ENCODE measurements at places on chromosomes 4 and X.

GRCh38 chrX:118455013-118455412 is 40.6 kb upstream of the DOCK11 start:
- DNase-seq = no peak

DNA sequence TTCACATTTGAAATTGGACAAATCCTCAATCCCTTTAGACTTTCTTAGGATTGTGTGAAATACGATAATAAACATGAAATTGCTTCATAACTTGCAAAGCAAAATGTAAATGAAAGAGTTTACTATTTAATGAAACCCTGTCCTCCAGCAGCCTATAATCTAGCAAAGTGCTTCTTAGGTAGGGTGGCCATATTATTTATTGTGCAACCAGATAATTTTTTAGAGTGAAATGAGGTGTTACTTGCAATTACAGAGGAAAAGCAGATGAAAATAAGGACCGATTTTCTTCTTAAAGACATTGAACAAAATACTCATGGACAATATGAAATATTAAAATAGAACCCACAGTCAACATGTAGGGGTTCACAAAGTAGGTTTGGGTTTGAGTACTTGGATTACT is 116.2 kb upstream of the GALNT7 start:
- no peak for DNase-seq

GRCh38 chr4:140223056-140223810 is 69.2 kb upstream of the MAML3 start:
- DNase-seq = no peak

DNA sequence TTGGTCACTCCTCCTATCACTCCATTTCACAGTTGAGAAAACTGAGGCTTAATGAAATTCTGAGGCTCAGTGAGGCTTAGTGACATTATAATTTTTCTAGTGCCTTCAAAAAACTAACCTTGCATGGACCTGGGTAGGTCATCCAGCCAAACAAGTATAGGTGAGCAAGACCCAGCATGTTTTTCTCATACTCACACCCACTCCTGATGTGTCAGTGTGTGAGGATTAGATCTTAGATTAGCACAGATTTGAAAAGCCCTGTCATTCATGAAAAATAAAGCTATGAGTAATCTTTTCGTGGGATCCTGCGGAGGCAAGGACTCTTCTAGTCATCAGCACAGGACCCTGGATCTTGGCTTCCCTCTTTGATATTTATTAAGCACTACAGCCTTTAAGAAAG is 146.7 kb downstream of the CHIC2 start:
- DNase-seq = no peak

DNA sequence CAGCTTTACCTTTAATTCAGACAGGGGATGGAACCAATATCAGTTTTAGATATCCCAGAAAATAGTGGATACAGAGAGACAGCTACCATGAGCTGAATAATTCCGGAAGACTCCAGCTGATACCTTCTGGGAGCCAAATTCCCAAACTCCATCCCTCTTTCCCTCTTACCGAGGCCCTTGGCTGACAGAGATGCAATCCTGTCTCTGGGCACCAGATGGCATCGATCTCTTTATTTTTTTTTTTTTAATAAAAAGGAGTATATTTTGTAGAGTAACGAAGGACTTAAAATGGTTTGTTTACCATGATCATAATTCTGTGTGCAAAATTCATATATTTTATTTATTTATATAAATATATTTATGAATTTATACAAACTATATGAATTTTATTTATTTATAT is 31.0 kb downstream of the RAB40A start:
- DNase-seq = no peak

- DNase-seq = no peak
Measured at GRCh38 chrX:120356084-120356483, 5.8 kb upstream of the ATP1B4 start.

DNA sequence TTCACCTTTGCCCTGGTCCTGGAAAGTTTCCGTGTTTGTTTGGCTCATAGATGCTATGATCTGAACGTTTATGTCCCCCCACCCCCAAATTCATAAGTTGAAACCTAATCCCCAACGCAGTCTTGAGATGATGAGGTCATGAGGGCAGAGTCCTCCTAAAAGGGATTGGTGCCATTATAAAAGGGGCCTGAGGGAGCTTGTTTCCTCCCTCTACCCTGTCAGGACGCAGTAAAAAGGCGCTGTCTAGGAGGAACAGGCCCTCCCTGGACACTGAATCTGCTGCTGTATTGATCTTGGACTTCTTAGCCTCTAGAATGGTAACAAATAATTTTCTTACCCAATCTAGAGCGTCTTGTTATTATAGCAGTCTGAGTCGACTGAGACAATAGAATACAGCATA is 2190.6 kb upstream of the TENM3 start:
- DNase-seq = no peak

DNA sequence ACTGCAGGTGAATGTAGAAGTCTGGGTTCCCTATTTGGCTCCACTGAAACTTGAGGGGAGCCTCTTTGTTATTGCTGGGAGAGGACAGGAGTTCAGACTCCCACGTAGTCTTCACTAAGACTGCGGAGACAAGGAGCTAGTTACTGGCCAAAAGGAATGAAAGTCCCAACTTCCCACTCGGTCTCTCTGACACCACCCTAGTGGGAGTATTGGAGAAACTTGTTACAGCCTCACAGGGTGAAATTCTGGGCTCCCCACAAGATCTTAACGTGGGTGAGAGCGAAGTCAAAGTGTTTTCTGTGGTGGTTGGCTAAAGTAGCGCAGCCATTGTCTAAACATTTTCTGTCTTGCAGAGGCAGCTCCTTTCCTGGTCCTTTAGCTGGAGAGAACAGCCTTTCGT is 13.5 kb downstream of the MYOZ2 start:
- no peak for DNase-seq

DNA sequence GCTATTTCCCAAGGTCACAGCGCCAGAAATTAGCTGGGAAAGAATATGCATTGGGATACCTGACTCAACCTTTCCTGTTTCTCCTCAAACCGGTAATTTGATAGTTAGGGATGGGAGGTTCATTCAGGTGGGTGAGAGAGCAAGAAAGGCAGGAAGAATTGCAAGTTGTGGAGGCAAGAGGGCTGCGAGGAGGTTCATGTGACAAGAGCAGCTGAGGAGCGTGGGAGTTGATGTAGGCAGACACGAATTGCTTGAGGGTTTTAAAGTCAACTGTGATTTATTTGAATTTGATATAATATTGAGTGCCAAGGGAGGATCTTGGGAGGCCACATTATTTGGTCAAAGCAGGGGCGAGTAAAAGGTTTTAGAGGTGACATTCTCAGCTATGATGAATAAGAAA is 329.0 kb downstream of the STIM2 start:
- no peak for DNase-seq

DNA sequence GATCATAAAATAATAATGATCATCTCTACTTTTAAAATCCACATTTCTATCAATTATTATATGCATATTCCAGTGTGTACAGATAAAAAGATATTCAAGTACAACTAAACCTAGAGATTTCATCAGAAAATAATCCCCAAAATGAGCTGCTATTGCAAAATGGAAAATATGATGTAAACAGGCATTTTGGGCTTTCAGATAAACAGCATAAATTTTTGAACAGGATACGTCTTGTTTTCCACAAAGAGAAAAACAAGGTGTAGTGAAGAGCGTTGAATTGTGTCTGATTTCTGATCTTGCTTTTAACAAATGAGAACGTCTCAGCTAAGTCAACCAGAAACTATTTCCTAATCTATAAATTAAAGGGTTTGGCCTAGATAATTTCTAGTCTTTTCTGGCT is 349.6 kb upstream of the FTHL17 start:
- no peak for DNase-seq

GRCh38 chrX:132802033-132802432 is 156.4 kb downstream of the HS6ST2 start:
- no peak for DNase-seq

- DNase-seq = no peak
Measured at GRCh38 chrX:15890463-15890862, 35.9 kb upstream of the AP1S2 start.

DNA sequence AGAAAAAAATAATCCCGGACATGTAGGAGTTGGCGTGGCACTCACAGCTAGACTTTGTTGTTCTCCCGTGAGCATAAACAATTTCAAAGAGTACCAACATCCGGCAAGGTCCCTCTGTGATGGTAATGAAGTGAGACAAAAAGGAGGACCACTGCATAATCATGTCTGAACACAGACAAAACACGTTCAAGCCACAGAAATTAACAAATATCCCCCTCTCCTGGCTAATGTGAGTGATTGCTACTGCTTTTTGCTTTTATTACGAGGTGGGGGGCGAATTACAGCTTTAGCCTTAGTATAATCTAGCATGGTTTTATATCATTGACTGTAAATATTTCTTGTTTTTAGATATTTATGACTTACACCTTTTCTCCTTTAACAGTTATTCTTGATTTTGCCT is 118.5 kb downstream of the PLS3 start:
- DNase-seq = peak; percentile 39

DNA sequence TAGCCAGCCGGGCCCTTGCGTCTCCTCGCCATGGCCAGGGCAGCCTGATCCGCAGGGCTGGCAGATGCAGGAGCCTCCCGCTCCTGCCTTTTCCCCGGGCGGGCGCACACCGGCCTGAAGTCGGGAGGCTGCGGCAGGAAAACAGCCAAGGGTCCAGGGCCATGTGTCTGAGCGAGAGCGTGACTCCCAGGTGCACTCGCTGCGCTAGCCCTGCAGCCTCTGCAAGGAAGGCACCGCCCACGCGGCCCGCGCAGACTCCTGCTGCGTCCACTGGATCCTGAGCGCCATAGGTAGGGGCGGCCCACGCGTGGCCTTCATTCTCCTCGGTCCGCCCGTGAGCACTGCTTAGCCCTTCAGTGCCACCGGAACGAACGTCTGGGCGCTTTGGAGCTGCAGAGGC is 379.9 kb downstream of the TRAM1L1 start:
- DNase-seq = no peak
